Purkinje cell (primary cell): ENCODE measurements at places on chromosomes 1 and 21. TPM values are rescaled to one million over a fixed set of nuclear protein-coding genes. Genes with fewer than 3 reads are reported as not detected.

The EXOSC10 gene
- 9.9 and 12.6 TPM in 2 replicates for polyA plus RNA-seq

The ADCY10 gene
- 0.12 and 0.88 TPM in 2 replicates for polyA plus RNA-seq

The TDRD10 gene
- not detected in 2 replicates for polyA plus RNA-seq

The UBE2U gene
- not detected in 2 replicates for polyA plus RNA-seq

The OR6N1 gene
- not detected in 2 replicates for polyA plus RNA-seq

The CCDC27 gene
- not detected in 2 replicates for polyA plus RNA-seq

The PCBP3 gene
- polyA plus RNA-seq, result 0.54 TPM in 1 of 2 replicates, not detected in the other

The A3GALT2 gene
- polyA plus RNA-seq, result not detected in 2 replicates

The TMEM269 gene
- not detected in 2 replicates for polyA plus RNA-seq

The SHISAL2A gene
- polyA plus RNA-seq, result 1.7 TPM in 1 of 2 replicates, not detected in the other

The ZNF683 gene
- 0.34 TPM in 1 of 2 replicates, not detected in the other for polyA plus RNA-seq

The MMEL1 gene
- polyA plus RNA-seq, result not detected in 2 replicates

The LDLRAD1 gene
- polyA plus RNA-seq, result not detected in 2 replicates

The CD244 gene
- polyA plus RNA-seq, result 0.47 TPM in 1 of 2 replicates, not detected in the other

The GNG5 gene
- 43.3 and 44.1 TPM in 2 replicates for polyA plus RNA-seq

The NOS1AP gene
- polyA plus RNA-seq, result 0.69 and 4.8 TPM in 2 replicates

The CD84 gene
- not detected in 2 replicates for polyA plus RNA-seq

The MR1 gene
- 0.53 and 3.0 TPM in 2 replicates for polyA plus RNA-seq

The KMO gene
- polyA plus RNA-seq, result 0.65 TPM in 1 of 2 replicates, not detected in the other

The C1orf21 gene
- polyA plus RNA-seq, result 3.7 and 8.3 TPM in 2 replicates

The RAB4A gene
- 33.3 and 34.2 TPM in 2 replicates for polyA plus RNA-seq

The AMY1A gene
- polyA plus RNA-seq, result not detected in 2 replicates

The KIF2C gene
- polyA plus RNA-seq, result not detected in 2 replicates

The ATG4C gene
- 14.0 and 28.9 TPM in 2 replicates for polyA plus RNA-seq

The SLC30A10 gene
- 1.8 and 2.8 TPM in 2 replicates for polyA plus RNA-seq

The ANKRD35 gene
- 0.39 and 0.78 TPM in 2 replicates for polyA plus RNA-seq

The TNFRSF9 gene
- not detected in 2 replicates for polyA plus RNA-seq

The VAV3 gene
- polyA plus RNA-seq, result 33.7 and 41.7 TPM in 2 replicates

The PHGDH gene
- polyA plus RNA-seq, result 14.8 and 21.3 TPM in 2 replicates

The REN gene
- not detected in 2 replicates for polyA plus RNA-seq

The CTSK gene
- 3.8 and 11.7 TPM in 2 replicates for polyA plus RNA-seq
